ENCODE measurements at places on chromosomes 2 and 18.

- DNase-seq: no peak
Observed at GRCh38 chr2:159228081-159228581, 58.4 kb downstream of the WDSUB1 start.

GRCh38 chr18:26181343-26181826 lies 44.9 kb upstream of the TAF4B start:
- no peak for DNase-seq

DNA sequence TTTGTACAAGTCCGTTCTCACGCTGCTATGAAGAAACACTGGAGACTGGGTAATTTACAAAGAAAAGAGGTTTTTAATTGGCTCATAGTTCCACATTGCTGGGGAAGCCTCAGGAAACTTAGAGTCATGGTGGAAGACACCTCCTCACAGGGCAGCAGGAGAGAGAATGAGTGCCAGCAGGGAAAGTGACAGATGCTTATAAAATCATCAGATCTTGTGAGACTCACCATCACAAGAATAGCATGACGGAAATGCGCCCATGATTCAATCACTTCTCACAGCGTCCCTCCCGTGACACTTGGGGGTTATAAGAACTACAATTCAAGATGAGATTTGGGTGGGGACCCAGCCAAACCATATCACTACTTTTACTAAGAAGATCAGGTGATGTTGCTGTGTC lies 285.8 kb downstream of the TMX3 start:
- DNase-seq: no peak

- no peak for DNase-seq
Observed at GRCh38 chr2:176285321-176285720, 16.1 kb downstream of the MTX2 start.

DNA sequence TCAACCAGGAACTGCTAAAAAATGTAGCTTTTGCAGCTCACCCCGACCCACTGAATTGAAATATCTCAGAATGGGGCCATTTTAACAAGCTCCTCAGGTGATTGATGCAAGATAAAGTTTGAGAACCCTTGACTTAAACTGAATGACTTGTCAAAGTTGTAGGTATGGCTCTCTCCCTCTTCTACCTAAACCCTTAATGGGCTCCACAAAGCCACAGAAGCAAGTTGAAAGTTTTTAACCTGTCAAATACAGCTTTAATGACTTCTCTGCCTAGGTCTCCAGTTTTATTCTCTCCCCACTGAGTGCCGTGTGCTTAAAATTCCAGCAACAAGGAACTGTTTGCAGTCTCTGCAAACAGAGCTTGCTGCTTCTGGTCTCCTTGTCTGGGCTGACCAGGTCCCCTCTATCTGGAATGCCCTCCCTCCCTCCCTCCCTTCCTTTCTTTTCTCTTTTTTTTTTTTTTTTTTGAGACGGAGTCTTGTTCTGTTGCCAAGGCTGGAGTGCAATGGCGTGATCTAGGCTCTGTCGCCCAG lies 19.7 kb upstream of the RNF125 start:
- no peak for DNase-seq

DNA sequence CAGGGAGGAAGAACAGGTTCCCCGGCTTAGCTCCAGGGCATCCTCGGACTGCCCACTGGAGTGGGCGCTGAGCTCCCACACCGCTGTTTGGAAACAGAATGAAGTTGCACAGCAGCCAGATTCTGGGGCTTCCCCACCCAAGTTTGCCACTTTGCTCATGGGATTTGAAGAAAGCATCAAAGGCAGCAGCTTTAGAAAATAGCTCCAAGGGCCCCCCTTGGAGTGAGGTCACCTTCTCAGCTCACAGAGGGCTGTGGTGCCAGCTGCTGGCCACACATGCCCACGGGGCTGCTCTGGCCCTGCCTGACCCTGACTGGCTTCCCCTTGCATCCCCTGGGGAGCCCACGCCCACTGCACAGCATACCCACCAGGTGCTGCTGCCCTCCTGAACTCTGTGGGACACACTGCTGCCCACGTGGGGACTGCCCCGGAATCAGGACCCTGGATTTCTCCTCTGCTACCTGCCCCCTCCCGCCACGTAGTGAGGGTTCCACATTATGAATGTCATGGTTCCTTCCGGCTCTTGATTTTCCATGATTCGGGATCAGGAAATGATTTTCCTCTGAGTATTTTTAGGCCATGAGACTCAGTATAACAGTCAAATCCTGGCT lies 70.3 kb downstream of the TGOLN2 start:
- no peak for DNase-seq
